ENCODE measurements at places on chromosomes 12 and 14.

- DNase-seq: no peak
These were observed 36.1 kb downstream of the PPHLN1 start for GRCh38 chr12:42361909-42362646.

DNA sequence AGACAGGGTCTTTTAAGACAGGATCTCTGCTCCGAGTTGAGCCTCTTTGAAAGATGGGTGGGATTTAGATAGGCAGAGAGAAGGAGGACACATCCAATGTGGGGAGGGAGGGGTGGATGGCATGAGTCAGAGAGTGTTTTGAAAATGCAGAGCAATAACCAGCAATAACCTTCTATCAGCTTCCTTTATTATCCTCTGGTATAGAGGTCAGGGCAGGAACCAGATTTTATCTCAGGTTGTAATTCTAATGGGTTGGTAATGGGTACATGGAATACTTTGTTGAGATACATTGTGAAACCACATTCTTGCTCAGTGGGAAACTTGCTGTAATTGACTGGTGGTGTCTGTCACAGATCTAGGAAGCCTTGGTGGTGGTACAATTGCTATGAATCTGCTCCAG lies 37.6 kb upstream of the CCDC63 start:
- DNase-seq: no peak

GRCh38 chr14:68544081-68544892 lies 248.6 kb downstream of the ZFP36L1 start:
- DNase-seq: no peak

GRCh38 chr12:52020539-52021336 lies 14.0 kb downstream of the TAMALIN start:
- DNase-seq: no peak

- no peak for DNase-seq
These were observed 388.1 kb upstream of the PRICKLE1 start for GRCh38 chr12:42977451-42978230.

- no peak for DNase-seq
These were observed 476.5 kb upstream of the TBX3 start for GRCh38 chr12:115160271-115161128.

GRCh38 chr14:36555998-36556743 lies 26.2 kb downstream of the NKX2-8 start:
- no peak for DNase-seq

- no peak for DNase-seq
These were observed 198.9 kb downstream of the RBM19 start for GRCh38 chr12:113766879-113767878.

DNA sequence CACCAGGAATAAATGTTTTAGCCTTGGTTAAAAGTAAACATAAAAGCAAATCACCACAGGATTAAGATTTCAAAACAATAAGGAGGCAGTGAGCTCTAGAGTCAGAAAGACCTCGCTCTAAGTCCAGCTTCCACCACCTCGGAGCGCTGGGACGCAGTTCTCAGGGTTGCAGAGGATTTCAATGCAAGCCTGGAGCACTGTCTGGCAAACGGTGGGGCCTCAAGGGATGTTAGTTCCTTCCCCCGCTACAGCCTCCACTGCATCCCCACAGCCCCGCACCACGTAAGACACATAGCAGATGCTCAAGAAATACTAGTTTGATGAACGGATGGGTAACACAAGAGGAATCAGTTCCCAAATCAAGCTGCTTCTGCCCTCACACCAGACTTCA lies 39.3 kb upstream of the TMCC3 start:
- no peak for DNase-seq

DNA sequence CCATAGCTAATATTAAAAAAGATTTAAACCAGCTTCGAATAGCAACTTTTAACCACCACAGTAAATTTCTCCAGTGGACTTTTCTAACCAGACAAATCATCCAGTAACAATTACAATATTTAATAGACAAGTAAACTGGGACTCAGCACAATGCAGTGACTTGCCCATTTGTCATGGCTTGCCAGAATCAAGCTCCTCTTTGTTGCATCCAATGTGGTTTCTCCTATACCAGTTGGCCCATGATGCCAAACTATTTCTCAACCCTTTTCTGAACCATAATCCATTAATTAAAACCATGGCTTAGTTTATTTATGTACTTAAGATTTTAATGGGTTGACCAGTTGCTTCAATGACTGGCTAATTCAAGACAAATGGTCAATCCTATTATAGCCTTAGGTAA lies 64.4 kb downstream of the DIO2 start:
- DNase-seq: no peak

DNA sequence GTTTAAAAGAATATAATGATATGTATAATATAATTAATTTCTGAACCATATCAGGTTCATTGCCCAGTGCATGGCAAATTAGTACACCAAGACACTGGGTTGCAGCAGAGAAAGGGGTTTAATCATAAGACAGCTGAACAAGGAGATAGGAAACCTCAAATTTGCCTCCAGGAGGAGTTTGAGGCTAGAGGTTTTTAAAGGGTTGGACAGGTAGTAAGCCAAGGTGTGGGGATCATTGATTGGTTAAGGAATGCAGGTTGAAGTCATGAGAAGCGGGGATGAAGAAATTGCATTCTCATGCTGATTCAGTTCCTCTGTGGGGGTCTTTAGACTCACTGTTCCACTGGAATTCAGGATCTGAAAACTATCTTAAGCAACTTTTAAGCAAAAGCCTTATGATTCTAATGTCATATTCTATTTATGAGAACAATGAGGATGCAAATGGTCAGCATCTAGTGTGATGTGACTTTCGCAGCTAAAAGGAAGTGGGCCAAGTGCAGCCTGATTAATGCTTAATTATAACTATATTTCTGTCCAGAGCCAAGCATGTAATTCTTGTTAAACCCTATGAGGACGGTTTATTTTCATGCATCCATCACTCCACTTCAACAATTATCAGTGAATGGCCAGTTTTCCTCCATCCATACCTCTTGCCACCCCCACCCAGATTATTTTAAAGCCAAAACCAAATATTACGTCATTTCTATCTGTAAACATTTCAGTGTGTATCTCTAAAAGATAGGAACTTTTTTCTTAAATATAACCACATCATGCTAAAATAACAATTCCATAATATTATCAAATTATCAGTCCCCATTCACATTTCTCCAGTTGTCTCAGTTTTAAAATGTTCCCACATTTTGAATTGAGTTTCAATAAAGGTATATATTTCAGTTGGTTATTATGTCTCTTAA lies 14.9 kb downstream of the RNF212B start:
- DNase-seq: no peak

DNA sequence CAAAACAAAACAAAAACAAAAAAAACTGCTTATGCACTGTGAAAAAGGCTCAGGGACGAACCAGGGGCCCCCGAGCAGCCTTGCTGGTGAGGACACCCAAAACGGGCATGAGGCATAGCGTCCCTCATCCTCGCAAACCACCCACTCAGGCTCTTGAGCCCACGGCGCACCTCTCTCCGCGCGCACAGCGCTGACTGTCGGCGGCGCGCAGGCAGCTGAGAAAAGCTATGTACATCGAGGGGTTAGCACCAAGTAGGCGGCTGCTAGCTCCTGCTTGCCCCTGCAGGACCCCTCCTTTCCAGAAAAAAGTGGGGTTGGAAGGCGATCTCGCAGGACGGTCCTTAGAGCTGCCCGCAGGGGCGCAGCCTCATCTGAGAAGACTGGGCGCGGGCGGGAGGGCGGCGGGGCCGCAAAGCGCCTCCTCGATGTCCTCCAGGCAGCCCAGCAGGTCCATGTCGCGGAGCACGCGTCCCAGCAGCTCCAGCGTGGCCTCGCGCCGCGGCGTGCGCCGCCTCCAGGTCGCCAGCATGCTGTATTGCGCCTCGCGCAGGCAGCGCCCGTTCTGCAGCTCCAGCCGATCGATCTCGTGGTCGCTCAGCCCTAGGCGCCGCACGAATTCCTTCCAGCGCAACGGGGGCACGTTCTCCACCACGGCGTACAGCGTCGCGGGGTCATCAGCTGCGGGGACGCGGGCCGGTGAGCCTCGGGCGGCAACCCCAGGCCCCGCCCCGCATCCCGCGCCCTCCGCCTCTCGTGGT lies 12.8 kb downstream of the TNFRSF1A start:
- DNase-seq: no peak

DNA sequence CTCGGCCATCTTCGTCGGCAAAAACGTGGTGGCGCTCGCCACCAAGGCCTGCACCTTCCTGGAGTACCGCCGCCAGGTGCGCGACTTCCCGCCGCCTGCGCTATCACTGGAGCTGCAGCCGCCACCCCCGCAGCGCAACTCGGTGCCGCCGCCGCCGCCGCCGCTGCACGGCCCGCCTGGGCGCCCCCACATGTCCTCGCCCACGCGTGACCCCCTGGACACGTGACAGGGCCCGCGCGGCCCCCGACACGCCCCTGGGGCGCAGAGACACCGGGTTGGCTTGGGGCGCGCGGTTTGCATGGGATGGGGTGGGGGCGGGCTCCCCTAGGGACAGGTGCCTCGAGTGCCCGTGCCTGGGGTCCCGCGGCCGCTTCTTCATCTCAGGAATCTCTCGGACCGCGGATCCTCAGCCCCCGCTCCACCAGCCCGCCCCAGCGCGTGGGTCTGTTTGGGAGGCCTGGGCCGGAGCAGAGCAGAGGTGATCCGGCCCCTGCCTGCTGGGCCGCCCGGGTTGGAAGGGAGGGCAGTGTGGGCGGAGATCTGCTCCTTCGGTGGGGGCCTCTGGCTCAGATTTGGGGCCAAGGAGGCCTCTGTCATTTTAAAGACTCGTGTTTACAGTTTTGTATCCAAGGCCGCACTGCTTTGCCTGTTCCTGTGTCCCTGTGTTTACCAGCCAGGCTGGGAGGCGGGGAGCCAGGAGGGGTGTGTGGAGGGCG lies 3.3 kb downstream of the TMEM121 start:
- no peak for DNase-seq

DNA sequence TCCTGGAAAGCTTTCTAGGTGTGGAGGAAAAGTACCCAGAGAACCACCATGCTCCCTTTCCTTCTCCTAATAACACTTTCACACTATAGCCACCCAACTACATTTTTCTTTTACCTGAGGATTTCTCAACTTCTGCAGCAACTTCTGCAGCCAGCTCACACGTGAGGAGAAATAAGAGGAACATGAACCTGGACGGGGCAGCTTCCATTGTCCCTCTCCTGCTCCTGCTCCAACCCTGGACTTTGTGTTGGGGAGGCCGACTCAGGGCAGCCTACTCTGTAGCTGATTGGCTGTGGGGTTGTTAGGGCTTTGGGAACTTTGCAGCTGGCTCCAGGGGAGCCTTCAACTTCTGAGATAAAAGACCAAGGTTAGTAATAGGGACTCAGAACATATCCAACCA lies at the start of gene ERP27:
TSS of gene ERP27 (minus strand) at position 237 of the 400 bp plus-strand sequence. CDS start at position 208, 29 bp downstream.
- no peak for DNase-seq

DNA sequence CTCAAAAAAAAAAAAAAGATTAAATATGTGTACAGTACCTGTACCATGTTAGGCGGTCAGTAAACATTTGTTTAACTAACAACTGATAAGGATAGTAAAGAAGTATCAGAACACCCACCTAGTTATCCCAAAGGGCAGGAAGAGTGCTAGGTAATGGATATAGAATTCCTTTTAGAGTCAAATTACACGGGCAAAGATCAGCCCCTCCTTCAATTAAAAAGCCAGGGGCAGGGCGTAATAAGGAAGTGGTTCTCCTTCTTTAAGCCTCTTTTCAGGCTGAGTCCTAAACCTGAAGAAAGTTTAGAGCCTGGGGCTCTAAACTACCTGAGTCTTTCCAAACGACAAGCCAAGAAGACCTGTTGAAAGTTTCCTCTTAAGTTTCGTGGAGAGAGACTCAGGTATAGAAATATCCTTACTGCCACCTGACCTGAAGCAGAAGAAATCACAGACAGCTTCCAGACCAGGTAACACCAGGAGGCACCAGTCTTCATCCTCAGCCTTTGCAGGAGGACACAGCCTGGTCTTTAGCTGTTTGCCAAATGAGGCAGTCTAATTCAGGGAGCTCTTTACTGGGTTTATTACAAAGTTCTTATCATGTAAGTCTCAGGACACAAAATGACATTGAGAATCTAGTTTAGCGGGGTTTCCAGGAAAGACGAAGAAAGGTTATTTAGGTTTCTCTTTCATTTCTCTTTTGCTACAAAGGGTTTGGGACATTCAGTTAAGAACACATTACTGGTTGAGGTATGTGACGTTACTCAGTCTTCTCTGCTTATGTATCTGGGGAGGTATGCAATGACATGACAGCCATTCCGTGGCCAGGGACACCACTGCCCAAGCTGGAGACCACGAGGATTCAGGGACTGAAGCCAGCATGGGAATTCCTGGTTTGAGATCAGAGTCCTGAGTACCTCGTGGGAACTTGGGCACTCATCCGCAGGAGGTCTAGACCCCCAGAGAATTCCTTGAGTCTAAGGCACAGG lies at the start of gene BCL2L14:
TSS of gene BCL2L14 (plus strand) at position 266 of the 983 bp plus-strand sequence. CDS start 8,367 bp downstream, outside the sequence.
- no peak for DNase-seq

GRCh38 chr12:6626654-6627283 lies 9.0 kb downstream of the LPAR5 start:
- no peak for DNase-seq

- DNase-seq: no peak
These were observed 37.8 kb upstream of the PPP1CC start for GRCh38 chr12:110780448-110780847.

DNA sequence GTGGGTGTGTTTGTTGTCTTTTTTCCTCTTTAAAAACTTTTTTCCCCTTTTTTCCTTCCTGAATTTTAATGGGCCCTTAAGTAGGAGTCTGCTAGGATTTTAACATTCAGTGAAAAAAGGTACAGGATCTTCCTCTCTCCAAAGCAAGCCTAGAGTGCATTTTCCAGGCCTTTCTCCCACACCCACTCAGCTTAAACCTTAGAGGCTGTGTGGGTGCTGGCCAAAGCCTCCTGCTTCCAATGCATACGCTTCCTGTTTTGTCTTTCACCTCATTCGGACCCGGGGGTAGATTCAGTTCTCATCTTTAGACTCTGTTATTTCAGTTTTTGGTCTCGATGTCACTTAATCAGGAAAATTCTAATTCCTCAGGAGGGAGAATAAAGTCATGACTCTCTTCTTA lies 51.2 kb downstream of the TMEM30B start:
- no peak for DNase-seq

DNA sequence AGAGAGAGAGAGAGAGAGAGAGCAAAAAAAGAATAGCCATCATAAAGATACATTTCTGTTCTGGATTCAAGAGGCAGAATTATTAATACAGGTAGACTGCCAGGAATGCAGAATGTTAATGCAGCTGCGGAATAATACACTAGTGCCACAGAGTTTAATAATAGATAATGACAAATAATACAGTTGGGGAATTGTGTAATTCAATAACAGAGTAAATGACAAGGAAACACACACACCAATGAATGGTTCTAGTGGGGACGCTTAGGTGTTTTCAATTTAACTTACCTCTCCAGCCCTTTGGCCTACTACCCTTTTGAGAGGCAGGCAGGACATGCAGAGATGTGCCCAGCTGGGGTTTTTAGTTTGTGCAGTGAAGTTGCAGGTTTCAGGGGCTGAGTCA lies 313.9 kb downstream of the NRXN3 start:
- no peak for DNase-seq

GRCh38 chr12:109554761-109555160 lies 18.5 kb downstream of the MMAB start:
- no peak for DNase-seq

GRCh38 chr12:52965337-52965731 lies 16.4 kb downstream of the KRT18 start:
- no peak for DNase-seq

Measured in stimulated activated CD8-positive, alpha-beta memory T cell treated with anti-CD3 and anti-CD28 coated beads, Interleukin-4, amount 100 ng/mL, for 1 hour (primary cell).